Activated T-helper 1 cell treated with anti-CD3 and anti-CD28 coated beads, Interleukin-12 subunit alpha, Interleukin-12 subunit beta, Interleukin-2, Interleukin-4 antibody, amounts not matched to agents 30 ng/mL and 10 ng/mL and 1 ng/mL, durations not matched to agents 14 hours and 24 hours and 36 hours (primary cell): ENCODE measurements at places on chromosomes 1 and 21.
A peak's percentile ranks its signal among the peaks of the same experiment; 100 is the strongest.

GRCh38 chr1:198763298-198763714 lies 124.5 kb downstream of the PTPRC start:
- H3K36me3 ChIP-seq: peaks cover 1% of the 10 kb centered on the region
- no peak overlapping the region for H3K27ac ChIP-seq
- peaks cover 29% of the 10 kb centered on the region for H3K4me1 ChIP-seq

DNA sequence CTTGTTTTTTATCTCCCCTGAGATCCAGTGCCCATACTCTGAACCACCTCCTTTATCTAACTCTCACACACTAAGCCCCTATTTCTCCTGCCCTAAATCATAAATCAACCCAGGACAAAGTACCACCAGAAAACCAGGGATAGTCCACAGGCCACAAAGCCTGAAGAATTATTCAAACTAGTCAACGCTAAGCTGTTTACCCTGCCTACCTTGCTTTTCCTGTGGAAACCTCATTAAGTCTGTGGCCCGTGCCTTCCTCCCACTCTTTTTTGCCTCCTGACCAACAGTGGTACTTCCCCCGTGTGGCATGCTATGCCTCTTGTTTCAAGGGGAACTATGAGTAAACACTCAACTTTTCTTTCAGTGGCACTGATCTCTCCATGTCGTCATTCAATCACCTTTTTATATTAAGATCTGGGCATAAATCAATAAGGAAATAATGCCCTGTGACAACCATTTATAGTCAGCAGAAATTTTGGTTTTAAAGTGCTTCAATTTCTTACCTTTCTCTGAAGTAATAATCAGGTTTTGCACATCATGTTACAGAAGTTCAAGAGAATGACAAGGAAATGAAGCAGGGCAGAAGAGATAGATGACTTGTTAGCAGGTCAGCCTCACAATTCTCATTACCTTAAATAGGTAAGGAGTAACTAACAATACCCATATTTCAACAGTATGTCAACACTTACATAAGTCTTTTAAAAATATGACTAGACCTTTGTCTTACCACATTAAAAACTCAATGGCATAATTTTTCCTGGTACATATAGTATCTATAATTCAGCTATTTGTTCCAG lies 32.1 kb downstream of the EYA3 start:
- H3K27me3 ChIP-seq: no peaks in the 10 kb centered on the region
- peak overlapping the region; percentile 21 for H3K4me3 ChIP-seq
- H3K27ac ChIP-seq: peak overlapping the region; percentile 86
- H3K4me1 ChIP-seq: peaks cover 34% of the 10 kb centered on the region
- H3K36me3 ChIP-seq: peaks cover 11% of the 10 kb centered on the region

- no peak overlapping the region for H3K27ac ChIP-seq
- H3K27me3 ChIP-seq: peaks cover 2% of the 10 kb centered on the region
- no peaks in the 10 kb centered on the region for H3K36me3 ChIP-seq
- H3K4me1 ChIP-seq: peaks cover 22% of the 10 kb centered on the region
Measured at GRCh38 chr1:173042806-173043205, 7.9 kb downstream of the TNFSF18 start.

GRCh38 chr1:32337855-32338636 lies 2.0 kb upstream of the MARCKSL1 start:
- H3K4me3 ChIP-seq: no peak overlapping the region
- peaks cover 59% of the 10 kb centered on the region for H3K4me1 ChIP-seq
- H3K27me3 ChIP-seq: peaks cover 4% of the 10 kb centered on the region
- peaks cover 10% of the 10 kb centered on the region for H3K36me3 ChIP-seq

DNA sequence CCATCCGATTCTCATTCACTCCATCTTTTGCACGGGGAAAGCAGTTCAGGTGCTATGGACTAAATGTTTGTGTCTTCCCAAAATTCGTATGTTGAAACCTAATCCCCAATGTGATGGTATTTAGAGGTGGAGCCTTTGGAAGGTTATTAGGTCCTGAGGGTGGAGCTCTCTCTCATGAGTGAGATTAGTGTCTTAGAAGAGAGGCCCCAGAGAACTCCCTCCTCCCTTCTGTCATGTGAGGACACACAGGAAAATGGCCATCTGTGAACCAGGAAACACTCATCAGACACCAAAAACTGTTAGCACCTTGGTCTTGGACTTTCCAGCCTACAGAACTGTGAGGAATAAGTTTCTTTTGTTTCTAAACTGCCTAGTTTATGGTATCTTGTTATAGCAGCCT lies 15.8 kb upstream of the CCDC190 start:
- no peak overlapping the region for H3K27ac ChIP-seq
- no peak for DNase-seq
- H3K36me3 ChIP-seq: no peaks in the 10 kb centered on the region
- H3K4me1 ChIP-seq: no peaks in the 10 kb centered on the region
- H3K27me3 ChIP-seq: peaks cover 14% of the 10 kb centered on the region

DNA sequence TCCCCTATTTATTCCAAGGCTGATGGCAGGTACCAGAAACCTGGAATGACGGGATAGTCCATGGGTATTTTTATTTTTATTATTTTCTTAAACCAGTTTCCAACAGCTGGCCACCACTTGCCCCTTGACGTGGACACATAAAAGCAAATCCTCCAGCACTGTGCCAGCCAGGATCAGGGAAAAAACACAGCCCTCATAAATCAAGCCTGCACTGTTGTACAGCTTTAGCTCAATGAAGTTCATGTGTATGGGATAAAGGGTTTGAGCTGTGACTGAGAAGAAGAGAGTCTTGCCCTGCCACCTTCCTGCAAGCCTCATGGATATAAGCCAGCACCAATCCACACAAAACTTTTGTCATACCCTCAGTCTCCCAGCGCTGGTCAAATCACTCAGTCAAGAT lies 303.8 kb upstream of the SPAG17 start:
- no peak for DNase-seq
- H3K27ac ChIP-seq: no peak overlapping the region
- H3K27me3 ChIP-seq: no peaks in the 10 kb centered on the region

GRCh38 chr1:99816656-99817055 lies 33.5 kb upstream of the AGL start:
- peaks cover 16% of the 10 kb centered on the region for H3K4me1 ChIP-seq
- H3K4me3 ChIP-seq: no peak overlapping the region
- no peaks in the 10 kb centered on the region for H3K36me3 ChIP-seq
- no peak overlapping the region for H3K27ac ChIP-seq
- peaks cover 6% of the 10 kb centered on the region for H3K27me3 ChIP-seq
